ENCODE measurements at places on chromosomes 6 and 20.

DNA sequence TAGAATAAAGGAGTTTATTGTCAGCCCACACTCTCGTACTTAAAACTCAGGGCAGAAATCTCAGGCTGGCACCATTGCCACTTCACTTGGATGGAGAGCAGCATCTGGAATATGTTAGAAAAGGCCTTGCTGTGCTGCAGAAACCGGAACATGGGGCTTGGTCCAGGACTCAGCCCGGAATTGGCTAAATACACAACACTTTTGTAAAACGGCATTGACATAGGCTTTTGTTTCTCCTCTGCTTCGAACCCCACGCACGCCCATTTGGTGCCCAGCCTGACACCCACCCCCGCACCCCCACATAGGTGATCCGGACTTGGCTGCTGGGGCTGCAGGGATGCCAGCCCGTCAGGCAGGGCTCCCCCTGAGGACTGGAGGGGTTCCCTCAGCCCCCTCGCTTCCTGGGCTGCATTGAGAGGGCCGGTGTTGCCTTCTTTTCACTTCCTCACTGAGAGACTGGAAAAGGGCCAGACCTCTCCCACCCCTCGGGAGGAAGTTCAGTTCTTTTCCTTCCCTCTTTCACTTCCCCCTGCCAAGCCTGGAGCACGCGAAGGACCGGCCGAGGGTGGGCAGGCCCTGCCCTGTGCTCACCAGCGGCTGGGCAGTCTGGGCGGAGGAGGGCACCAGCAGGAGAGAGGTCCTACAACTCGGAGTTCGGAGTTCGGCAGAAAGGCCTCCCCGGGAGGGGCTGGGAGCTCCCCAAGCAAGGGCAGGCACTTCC is 17.9 kb upstream of the CST3 start:
- DNase-seq: no peak

DNA sequence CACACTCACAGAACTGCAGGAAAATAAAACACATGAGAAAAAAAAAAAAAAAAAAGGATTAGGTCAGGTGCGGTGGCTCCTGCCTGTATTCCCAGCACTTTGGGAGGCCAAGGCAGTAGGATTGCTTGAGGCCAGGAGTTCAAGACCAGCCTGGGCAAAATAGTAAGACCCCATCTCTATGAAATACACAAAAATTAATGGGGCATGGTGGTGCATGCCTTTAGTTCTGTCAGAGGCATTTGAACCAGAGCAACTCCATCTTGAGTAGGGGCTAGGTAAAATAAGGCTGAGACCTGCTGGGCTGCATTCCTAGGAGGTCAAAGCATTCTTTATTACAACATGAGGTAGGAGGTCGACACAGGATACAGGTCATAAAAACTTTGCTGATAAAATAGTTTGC is 39.0 kb upstream of the JARID2 start:
- no peak for DNase-seq

DNA sequence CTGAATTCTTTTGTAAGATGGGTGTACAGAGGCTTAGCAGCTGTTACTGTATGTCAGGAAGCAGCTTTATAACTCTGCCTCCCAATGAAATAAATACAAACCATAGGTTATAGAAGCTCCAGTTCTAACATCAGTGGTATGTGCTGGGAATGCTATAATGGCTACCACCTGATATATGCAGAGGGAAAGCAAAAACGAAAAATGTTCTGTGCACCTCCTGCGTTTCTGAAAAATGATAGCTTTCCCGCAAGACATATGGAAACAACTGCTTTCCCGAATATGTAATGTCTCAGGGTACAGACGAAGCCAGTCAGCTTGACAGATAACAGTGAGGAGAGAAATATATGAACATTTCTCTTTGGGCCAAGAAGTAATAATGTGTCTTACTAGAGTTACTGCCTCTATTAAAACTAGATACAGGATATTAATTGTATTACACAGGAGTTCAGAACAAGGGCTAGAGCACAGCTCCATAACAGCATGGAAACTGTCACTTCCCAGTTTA is 517.0 kb upstream of the NRSN1 start:
- no peak for DNase-seq

DNA sequence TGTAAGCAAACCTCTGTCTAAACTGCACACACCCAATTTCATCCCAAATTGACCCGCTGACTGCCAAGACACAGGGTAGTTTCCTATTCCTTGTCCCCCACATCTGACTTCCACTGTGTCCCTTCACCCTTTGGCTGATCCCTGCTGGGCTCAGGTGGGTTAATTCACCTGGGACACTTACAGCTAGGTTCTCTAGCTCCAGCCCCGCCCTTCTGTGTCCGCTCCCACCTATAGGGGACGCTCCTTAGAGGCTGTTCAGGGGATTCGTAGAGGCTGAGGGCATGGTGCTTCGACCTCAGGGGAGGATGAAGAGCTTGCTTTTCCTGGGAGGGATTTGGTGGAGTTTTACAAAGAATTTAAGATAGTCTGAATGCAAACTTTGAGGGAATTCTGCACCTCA is 4.0 kb upstream of the CD93 start:
- no peak for DNase-seq

- no peak for DNase-seq
These were observed 238.5 kb downstream of the GMPR start for GRCh38 chr6:16476861-16477260.

- no peak for DNase-seq
These were observed 77.8 kb upstream of the TGM3 start for GRCh38 chr20:2217857-2218539.

GRCh38 chr6:87701344-87701675 is 723 bp downstream of the AKIRIN2 start:
- DNase-seq: no peak

DNA sequence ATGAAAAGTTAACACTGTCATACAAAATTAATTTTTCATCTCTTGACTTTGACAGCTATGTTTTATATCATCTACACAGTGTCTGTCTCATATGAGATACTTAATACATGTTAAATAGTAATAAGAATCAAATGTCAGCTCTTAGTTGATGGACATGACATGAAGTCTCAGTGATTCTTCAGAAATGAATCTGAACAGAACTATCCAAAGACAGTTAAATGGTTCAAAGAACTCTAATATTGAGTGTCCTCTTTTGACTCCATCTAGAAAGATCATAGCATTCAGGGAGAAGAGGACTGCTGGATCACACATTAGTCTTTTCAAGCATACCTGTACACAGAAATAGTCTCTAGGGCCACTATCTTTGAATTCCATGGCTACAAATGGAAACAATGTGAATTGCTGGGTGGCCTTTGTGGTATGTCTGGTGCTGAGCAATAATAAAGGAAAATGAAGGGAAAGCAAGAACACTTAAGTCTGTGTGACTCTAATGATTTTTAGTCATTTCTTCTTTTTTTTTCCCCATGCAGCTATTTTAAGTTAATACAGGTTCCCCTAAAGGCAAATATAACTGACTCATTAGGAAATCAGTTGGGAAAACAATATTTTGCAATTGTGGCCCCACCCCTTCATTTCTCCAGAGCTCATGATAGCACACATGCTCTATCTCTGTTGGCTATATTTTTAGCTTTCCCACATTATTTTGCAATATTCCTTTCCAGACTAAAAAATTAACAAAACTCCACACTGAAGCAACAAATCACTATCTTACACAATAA is 367.5 kb downstream of the GRIK2 start:
- DNase-seq: no peak

DNA sequence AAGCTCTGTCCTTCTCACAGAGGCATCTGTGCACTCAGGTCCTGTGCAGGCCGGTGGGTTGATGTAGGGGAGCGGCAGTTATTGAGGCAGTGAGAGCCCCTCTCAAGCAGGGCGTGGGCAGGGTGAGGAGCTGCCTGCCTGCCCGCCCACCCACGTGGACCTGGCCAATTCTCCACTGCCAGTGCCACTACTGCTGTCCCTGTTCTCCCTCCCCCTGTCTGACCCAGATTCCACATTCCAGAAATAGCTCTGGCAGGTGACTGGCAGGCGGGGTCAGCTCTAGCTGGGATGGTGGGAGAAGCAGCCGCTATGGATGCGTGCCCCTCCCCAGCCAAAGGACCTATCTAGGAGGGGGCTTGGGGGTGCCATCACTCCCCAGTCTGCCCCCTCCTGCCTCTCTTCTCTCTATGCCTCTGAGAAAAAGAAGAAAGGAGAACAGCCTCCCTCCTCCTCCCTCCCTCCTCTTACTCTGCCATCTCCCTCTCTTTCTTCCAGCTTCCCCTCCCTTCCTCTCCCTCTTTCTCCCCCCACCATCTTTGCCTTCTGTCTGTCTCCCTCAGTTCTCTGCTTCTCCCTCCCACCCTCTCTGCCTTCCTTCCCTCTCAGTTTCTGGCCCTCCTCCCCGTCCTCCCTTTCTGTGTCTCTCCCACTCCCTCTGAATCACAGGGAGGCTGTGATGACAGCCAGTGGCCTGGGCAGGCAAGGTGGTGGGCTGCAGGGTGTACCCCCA is 86.5 kb upstream of the MYL9 start:
- no peak for DNase-seq

- DNase-seq: no peak
These were observed 164.6 kb downstream of the MTFR2 start for GRCh38 chr6:136085370-136086115.

DNA sequence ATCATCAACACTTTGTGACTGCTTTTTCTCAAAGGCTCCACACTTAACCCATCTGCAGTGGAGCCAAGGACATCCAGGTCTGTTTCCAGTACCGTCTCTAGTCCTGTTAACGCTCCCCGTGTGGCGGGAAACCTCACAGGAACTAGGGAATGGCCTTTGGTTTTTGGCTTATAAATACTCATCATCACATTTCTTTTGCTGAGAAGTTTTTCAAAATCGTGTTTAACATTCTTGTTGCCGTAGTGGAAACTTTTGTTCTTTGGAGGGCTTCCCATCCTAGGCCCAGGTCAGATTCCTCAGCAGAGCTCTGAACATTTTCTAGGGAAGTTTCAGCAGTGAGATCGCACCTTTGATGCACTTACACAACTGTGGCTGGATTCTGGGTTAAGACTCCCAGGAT is 24.6 kb downstream of the DAAM2 start:
- no peak for DNase-seq

DNA sequence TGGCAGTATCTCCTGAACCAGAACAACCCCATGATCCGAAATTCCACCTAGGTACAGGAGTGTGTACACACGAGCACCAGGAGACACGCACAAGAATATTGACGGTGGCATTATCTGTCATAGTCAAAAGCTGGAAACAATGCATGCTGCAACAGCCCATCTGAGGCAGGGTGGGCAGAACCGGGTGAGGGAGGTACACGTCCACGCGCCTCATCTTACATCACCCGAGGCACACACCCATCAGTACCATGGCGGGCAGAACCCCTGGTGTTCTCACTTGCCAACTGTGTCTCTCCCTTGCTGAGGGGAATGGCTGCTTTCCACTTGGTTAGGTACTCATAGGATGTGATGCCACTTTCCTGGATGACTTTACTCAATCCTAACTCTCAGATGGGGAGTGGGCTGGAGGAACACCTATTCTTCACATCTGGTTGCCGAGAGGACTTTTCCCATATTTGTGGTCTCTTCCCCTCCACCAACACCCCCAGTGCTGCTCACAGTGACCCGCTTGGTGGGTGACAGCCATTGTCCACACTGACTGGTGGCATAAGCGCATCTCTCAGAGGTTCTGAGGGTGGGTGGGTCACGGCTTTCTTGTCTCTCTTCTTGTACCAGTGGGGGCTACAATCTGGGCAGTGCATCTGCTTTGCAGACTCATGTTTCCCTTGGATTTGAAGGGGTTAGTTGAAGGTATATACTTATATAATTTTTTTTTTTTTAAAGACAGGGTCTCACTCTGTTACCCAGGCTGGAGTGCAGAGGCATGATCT is 13.5 kb downstream of the PPP1R3G start:
- DNase-seq: no peak

- DNase-seq: no peak
These were observed 90.0 kb upstream of the DTNBP1 start for GRCh38 chr6:15752820-15753219.

- DNase-seq: no peak
These were observed 258.7 kb downstream of the TAF4 start for GRCh38 chr20:61806995-61807394.

DNA sequence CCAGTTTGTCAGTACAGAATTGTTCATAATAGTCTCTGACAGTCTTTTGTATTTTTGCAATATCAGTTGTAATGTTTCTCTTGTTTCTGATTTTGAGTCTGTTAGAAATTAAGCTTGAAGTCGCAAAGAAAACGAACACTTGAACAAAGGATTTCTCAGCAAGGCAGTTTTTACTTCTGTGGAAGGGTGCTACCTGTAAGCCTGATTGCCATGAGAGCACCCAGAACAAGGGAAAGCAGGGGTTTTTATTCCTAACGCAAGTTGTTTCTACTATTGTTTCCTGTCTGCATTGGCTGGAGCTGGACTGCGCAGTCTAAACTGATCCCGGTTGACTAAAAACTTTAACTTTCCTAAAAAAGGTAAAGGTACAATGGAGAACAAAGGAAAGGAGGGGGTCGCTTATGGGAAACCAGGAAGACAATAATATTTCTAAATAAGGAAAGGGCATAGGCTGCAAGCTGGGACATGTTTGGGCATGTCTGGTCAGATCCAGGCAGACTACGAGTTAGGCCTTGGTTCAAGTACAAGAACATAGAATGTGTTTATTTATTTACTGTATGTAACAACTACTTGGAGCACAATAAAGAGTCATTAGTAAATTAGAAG is 28.5 kb downstream of the HLA-B start:
- DNase-seq: no peak

GRCh38 chr6:92634561-92634960 is 784.8 kb downstream of the EPHA7 start:
- no peak for DNase-seq

DNA sequence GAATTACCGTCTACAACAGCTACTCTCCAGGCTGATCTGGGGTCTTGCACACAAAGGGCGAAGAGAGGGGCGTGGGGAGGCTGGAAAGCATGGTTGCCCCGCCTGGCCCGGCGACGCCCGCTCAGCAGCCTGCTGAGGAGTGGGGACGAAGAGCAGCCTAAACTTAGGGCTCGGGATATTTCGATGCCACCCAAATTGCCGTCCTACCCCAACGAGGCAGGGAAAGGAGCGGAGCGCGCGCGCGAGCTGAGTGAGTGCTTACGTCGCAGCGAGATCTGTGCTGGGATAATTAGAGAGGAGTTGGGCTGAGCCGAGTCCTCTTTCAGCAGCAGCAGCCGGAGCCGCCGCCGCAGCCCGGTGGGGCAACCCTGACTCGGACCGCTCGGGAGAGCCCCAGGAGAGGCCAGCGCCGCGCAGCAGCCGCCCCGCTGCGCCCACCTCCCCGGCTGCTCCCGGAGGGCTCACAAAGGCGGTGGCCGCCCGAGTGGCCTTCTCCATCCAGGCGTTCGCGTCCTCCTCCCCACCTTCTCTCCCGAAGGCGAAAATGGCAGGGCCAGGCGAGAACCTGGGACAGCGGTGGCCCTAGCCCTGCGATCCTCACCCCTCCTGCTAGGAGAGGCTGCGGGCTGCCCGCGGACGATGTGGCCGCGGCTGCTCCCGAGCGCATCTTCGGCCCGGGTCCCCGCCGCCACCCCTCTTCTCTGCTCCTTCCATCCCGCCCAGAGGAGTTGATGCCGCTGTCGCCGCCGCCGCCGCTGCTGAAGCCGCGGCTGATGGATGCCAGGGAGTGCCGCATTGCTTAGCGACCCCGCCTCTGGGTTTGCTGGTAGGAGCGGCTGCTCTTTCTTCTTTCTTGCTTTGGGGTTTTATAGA is at the start of gene CLVS2:
TSS of gene CLVS2 (plus strand) at position 315 of the 873 bp plus-strand sequence. CDS start 1,543 bp downstream, outside the sequence.
- DNase-seq: no peak
